Activated T-cell treated with anti-CD3 and anti-CD28 coated beads for 4 hours (primary cell): ENCODE measurements at places on chromosomes 7 and 10.

GRCh38 chr7:95261895-95262415 is 62.4 kb downstream of the PON1 start:
- DNase-seq, result no peak

- DNase-seq, result no peak
Observed at GRCh38 chr7:135224027-135224426, 9.6 kb upstream of the STRA8 start.

- DNase-seq, result no peak
Observed at GRCh38 chr7:40419806-40420205, 285.0 kb downstream of the SUGCT start.

GRCh38 chr10:105207476-105207995 is 566.4 kb downstream of the SORCS3 start:
- no peak for DNase-seq

DNA sequence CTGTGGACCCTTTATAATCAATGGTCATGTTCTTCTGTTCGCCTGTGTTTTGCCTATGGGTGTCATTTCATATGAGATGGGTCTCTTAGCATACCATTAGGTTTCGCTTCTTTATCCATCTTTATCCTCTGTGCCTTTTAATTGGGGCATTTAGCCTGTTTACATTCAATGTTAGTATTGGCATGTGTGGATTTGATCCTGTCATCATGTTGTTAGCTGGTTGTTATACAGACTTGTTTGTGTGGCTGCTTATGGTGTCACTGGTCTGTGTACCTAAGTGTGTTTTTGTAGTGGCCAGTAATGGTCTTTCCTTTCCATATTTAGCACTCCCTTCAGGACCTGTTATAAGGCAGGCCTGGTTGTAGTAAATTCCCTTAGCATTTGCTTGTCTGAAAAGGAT is 90.3 kb downstream of the MYO3A start:
- no peak for DNase-seq
